ENCODE measurements at places on chromosomes 5 and 9.

DNA sequence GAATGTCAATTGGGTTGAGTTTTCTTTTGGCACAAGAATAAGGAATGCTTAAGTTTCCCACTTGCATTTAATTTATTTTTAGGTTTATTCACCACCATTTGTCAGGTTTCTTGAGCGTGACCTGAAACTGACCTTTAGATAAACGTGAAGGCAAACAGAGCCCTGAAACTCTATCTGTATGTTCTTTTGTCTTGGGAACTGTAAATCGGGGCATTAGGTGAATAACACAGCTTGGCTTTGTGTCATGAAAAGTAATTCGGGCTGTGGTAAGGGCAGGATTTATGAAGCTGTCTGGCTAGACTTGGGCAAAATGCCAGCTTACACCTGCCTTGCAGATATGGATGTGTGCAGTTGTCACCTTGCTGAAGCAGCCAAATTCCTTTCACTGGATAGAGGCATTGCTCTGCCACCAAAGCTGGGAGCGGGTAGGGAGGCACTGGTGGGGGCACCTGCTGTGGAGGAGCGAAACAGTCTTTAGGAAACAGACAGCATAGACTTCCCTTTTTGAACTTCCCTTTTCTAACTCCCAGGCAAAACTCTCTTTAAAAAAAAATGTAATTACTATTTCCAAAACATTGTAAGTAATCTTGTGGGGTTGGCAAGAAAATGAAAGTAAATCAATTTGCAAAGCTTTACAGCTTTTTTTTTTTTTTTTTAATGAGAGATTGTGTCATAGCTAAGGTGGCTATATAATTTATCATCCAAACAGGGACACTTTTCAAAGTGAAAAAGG lies 545.2 kb downstream of the CSNK1G3 start:
- DNase-seq: peak; percentile 56

GRCh38 chr9:4812858-4813257 lies 20.1 kb downstream of the RCL1 start:
- no peak for DNase-seq

DNA sequence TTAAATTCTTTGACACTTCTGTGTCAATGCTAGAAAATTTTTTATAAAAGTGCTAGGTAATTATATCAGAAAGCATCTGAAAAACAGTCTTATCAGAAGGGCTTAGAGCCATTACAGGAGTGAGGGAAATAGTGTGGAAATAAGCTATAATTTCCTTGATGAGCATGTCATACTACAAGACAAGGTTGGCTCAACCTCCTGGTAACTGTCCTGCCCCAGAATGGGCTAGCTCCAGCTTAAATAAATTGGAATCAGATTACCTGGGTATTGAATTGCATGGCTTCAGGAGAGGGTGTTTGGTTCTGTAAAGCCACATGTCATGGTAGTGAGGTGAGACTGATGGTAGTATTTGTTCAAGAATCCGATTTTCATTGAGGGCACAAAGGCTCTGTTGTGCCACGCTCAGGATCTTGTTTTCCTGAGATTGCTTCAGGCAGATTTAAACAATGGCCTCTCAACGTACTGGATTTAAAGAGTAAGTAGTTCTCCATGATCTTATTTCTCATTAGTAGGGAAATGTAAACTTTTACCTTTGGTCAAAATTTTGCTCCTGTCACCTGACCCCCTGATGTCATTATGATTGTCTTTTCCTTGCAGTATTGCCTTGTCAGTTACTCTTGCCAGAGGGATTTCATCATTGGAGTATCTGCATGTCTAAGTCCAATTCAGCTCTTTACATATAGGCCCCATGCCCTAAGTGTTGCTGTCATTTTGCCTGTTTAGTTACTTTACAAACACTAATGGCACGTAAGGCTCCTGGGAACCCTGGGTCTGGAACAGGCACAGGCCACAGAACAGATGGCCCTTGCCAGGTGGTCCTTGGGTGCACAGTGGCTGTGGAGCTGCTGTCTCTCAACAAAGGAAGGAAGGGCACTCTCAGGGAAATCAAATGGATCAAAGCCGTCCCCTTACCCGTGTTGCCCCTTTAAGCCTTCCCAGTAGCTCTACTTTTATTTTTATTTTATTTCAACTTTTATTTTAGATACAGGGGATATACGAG lies 21.3 kb downstream of the TRIO start:
- peak; percentile 71 for DNase-seq

- DNase-seq: no peak
These were observed 468.4 kb downstream of the KDM4C start for GRCh38 chr9:7226007-7226640.

DNA sequence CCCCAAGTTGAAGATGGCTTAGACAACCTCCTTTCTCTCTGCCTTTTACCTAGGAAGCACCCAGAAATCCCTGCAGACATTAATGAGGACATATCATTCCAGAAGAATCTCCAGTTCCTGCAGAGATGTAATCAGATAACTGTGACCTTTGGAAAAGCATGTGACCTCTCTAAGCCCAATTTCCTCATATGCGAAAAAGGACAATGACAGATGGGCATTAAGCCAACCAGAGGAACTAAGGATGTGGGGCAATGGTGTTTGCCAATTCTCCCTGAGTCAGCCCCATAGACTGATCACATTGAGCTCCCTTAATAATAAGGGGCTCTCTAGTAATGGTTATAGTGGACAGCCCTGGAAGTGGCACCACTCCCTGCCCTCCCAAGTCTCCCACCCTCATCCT lies 10.1 kb upstream of the FOXI1 start:
- DNase-seq: no peak

- no peak for DNase-seq
These were observed 471.2 kb upstream of the ACTBL2 start for GRCh38 chr5:57953792-57954191.

- no peak for DNase-seq
These were observed 105.5 kb upstream of the PAPPA start for GRCh38 chr9:116048081-116048480.

DNA sequence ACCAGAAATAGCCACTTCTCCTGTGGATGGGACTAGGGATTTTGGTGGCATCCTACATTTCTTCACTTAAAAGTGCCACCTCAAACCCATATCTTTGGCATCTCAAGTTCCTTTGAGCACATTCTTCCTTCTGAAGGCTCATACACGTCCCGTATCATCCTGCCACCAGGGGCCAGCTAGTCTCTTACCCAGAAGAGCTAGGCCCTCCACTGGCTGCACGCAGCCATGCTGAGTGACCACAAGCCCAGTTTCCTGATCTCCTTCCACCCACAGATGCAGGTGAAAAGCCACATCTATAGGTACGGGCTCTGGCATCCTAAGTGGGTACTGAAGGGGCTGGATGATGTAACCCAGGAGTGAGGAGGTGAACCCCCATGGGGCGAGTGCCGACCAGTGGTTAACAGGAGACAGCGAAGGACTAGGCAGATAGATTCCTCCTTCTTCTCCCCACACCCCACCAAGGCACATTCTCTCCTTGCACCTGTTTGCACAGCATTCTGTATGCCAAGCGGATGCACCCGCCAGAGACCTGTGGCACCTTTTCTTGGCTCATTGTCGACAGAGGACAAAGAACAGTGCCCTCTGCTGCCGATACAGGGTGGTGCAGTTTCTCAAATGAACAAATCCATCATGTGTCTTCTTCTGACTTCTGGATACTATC lies 14.4 kb upstream of the SCGB3A1 start:
- peak; percentile 55 for DNase-seq

GRCh38 chr5:54655761-54656160 lies 138.2 kb downstream of the SNX18 start:
- no peak for DNase-seq

DNA sequence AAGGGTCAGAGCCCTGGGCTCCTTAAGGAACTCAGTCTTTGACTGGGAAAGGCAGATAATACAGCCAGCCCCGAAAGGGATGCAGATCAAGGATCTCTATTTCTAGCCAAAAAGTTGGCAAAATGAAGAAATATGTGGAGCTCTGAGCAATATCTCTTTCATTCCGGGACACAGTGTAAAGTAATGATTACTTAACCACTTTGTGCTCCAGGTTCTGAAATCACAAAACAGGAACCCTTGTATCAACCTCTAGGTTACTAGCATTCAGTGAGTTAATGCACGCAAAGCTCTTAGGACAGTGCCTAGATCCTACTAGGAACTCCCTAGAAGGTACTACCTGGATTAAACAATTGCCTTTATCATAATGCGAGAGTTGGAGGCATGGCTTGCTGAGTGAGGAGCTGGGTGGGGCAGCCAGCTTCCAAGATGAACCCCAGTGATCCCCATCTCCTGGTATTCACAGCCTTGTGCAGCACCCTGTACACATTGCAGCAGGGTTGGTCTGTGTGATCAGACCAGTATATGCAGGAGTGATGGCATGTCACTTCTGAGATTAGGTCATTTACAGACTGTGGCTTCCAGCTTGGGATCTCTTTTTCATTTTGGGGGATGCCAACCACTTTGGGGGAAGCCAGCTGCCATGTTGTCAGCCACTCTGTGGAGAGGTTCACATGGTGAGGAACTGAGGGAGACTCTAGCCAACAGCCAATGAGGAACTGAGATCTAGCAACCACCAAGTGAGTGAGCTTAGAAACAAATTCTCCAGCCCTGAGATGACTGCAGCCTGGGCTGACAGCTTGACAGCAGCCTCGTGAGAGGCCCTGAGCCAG lies 103.1 kb upstream of the SLC44A1 start:
- peak; percentile 80 for DNase-seq

GRCh38 chr5:43348207-43348606 lies 35.0 kb upstream of the HMGCS1 start:
- DNase-seq: no peak

GRCh38 chr5:149271716-149272563 lies at the start of gene AFAP1L1:
Gene AFAP1L1, plus strand, starts transcription at chr5:149271859. Its CDS starts 110 bp downstream, at chr5:149271969.
- DNase-seq: peak; percentile 87

- DNase-seq: no peak
These were observed 213.1 kb downstream of the PSAT1 start for GRCh38 chr9:78510035-78510434.

GRCh38 chr9:91359734-91360470 lies 1.8 kb downstream of the AUH start:
- DNase-seq: no peak

DNA sequence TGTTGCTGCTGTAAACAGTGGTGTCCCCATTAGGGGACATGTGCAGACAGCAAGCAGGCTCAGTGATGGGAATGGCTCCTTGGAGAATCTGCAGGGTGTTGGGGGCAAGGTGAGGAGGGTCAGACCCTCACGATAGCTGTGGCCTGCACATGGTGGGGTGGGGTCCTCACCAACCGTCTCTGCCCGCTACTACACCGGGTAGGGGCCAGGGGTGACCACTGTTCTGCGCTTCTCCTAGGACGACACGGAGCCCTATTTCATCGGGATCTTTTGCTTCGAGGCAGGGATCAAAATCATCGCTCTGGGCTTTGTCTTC lies 4.9 kb downstream of the CACNA1B start:
- no peak for DNase-seq

DNA sequence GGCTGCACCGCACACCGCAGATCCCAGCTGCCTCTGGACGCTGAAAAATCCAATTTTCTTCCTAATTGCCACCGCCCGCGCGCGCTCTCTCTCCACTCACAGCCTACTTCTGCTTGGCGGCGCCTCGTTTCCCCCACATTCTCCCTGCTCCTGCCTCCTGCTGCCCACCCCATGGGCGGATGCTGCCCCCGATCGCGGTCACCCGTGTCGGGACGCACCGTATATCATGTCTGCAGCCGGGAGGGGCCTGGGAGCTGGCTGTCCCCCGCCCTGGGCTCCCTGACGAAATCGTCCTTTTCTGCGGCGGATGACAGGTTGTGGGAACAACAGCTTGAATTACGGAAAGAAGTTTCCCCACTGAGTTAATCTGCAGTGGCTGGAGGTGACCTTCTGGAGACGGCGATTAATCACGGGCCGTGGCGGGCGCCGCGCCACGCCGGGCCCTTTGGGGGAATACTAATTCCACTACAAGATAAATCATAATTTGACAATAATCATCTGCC lies 36.3 kb upstream of the PSD2 start:
- DNase-seq: no peak

- peak; percentile 80 for DNase-seq
These were observed 156.3 kb upstream of the IER5L start for GRCh38 chr9:129334105-129334935.

DNA sequence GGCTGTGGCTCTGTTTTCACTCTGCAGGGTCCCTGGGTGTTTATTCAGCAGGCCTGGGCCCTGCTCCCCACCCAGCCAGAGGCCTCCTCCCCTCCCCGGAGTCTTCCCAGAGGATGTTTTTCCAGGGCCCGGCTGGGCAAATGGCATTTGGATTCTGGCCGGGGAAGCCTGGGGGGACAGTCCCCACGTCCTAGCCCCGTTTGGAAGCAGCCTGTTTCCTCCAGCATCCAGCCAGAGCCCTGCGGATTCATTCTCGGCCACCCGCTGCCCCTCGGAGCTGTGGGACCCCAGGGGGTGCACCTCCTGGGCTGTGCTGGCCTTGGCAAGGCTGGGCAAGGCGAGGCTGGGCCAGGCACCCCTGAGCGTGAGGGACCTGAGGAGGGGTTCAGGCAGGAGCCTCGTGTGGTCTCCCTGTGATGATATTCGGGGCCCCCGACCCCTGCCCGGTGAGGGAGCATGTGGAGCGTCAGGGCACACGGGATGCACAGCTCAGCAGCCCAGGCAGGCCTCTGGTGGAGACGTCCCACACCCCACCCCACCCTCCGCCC lies 48.8 kb upstream of the EGFL7 start:
- no peak for DNase-seq

DNA sequence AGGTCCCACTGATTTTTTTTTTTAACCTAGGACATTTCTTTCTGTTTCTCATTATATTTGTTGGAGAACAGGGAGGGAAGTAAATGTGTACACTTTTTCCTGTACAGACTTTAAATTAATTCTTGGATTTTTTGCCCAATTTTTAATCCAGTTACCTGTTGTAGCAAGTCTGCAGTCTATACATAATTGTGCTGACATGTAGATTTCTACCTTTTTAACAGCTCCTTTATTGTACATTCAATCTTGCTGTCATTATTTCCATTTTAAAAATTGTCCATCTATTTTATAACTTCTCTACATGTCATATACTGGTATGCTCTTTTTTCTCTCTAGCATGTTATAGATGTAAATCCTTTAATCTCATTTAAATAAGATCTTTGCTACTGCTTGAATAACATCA lies 1838.7 kb upstream of the CDH9 start:
- DNase-seq: no peak

DNA sequence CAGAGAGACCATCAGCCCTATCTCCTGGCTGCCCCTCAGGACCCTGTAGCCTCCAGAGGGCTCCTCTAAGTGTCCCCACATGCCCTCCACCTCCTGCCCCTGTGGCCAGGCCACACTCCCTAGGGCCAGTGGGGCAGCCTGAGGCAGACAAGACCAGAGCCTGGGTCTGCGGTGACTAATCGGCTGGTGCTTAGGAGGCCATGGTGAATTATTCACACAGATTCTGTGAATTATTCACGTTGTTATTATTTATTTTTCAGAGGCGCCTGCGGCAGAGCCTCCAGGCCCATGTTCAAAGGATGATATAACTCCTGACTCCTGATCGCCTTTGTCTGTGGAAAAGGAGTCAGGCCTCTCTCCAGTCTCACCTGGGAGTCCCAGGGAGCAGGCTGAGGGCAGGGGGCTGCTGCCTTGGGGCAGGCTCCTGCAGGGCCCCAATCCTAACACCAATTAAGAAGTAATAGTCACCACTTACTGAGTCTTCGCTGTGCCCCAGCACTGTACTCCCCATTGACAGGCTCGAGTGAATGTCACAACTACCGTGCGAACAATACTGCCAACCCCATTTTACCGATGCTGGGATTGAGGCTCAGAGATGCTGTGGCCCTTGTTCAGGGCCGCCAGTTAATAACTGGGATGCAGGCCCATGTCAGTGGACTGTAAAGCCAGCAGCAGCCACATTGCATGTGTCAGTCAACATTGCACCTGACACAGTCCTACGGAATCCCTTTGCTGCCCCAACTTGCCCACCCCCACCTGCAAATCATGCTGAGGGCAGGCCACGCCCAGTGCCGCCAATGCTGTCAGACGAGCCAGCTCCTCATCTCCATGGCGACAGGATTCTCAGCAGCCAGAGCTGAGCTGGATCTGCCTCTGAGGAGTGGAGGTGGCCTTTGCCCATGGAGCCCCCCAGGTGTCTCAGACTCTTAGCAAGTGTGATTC lies 94.9 kb downstream of the PCDH1 start:
- DNase-seq: peak; percentile 3

Measured in myocyte (in vitro differentiated cells).